Dermis blood vessel endothelial cell (primary cell): ENCODE measurements at places on chromosomes 1 and 21.

- DNase-seq, result no peak
These were observed 136.8 kb upstream of the FMN2 start for GRCh38 chr1:239954836-239955235.

- no peak for DNase-seq
These were observed 27.9 kb downstream of the GNB1 start for GRCh38 chr1:1862905-1863547.

- peak; percentile 59 for DNase-seq
These were observed 111.2 kb upstream of the NBPF11 start for GRCh38 chr1:148263128-148263905.

GRCh38 chr1:145729666-145730436, 10.6 kb downstream of the CD160 start:
- no peak for DNase-seq

GRCh38 chr1:225435957-225436392, 8.1 kb upstream of the LBR start:
- no peak for DNase-seq

- peak; percentile 82 for DNase-seq
These were observed 425.7 kb upstream of the USP24 start for GRCh38 chr1:55640708-55641473.

GRCh38 chr21:28641731-28642130, 350.9 kb downstream of the LTN1 start:
- DNase-seq, result no peak

GRCh38 chr1:40001456-40001855, 39.1 kb upstream of the CAP1 start:
- no peak for DNase-seq

GRCh38 chr21:33273044-33273443, 6.9 kb downstream of the IL10RB start:
- peak; percentile 54 for DNase-seq

GRCh38 chr1:244945109-244945671, 80.8 kb upstream of the HNRNPU start:
- no peak for DNase-seq

GRCh38 chr1:63969441-63969901, 195.7 kb downstream of the ROR1 start:
- no peak for DNase-seq

- no peak for DNase-seq
These were observed 62.2 kb downstream of the ELK4 start for GRCh38 chr1:205569411-205570172.

- no peak for DNase-seq
These were observed 26.5 kb downstream of the GNAT2 start for GRCh38 chr1:109592916-109593315.

DNA sequence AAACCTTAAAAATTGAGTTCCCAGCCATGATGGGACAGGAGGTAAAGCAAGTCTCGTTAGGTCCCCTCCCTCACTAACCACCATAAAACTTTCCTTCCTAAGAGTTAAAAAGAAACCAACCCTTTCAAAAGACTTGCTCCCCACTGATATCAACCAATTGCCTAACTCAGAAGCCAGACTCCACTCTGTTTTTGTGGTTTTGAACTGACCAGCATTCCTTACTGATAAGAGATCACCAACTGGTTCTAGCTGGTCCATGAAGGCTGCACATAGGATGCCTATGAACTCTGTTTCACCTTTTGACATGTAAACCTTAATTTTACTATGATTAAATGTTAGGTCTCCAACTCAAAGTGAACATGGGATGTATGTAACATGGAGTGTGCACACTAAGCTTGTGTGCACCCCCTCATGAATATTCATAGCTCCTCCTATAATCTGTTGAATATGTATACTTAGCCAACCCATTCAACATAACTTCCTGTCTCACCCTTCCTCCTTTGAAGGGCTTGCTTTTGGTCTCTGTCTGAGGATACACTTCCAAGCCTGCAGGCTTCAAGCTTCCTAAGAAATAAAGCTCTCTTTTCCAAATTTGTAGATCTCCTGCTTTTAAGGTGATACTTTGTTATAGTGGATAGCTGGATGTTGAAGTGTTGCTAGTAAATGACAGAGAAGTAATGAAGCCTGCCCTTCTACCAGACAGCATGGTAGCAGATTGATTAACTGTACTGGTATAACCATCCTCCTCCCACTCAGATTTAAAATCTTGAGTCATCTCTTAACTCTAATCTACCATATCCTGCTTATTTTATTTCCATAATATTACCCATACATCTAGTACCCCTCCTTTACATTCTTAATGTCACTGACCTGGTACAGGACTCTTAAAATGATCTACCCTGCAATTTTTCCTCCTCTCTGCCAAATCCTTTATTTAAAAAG, 95.6 kb downstream of the ZNF644 start:
- no peak for DNase-seq

DNA sequence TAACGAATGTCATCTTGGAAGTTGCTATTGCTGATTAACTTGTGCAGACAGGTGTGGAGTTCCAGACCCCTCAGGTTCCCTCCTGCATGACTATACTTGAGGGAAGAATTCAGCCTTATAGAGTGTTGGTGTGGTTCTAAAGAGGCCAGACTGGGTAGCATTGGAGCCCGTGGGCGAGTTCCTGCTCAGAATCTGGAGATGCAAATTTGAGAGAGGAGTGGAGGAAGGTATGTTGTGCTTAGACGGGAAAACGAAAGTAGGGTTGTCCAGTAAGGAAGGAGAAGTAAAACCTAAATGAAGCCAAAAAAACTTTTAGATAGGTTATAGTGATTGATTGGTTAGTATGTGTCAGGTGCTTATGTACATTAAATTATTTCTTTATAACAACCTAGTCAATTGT, 79.2 kb downstream of the ZNF326 start:
- DNase-seq, result no peak

GRCh38 chr21:44425895-44426662, 29.2 kb upstream of the LRRC3 start:
- no peak for DNase-seq

DNA sequence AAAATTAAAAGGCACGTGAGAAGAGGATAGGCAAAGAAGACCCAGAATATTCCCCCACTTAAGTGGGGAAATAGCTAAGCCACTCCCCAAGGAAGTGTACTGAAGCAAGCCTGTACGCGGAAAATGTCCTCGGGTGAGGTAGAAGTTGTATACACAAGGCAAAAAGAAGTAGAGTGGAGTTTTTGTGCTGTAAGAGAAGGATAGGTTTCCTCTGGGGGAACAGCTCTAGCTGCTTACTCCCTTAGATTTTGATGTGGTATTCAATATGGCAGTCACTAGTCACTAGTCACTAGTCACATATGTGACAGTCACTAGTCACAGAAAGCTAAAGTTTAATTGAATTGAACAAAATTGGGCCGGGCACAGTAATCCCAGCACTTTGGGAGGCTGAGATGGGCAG, 7.6 kb downstream of the TXNIP start:
- DNase-seq, result no peak

DNA sequence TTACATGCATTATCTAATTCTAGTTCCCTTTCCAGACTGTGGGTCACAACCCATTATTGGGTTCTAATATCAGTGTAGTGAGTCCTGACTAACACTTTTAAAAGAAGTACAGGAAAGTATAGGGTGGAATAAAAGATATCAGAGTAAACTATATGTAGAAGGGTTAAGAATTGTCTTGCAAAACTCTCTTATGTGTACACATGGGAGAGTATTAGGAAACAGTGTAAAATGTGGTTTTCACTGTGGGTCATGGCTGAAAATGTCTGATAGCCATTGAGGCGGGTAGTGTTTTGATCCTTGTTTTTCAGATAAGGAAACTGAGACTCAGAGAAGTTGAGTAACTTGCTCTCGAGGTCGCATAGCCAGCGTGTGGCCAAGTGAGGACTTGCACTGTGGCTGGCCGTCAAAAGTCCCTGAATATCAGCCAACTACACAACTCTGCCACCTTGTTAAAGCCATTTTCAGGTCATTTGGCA, 18.5 kb upstream of the MTARC1 start:
- no peak for DNase-seq

- peak; percentile 99 for DNase-seq
These were observed 27.5 kb upstream of the ROR1 start for GRCh38 chr1:63746129-63746864.

DNA sequence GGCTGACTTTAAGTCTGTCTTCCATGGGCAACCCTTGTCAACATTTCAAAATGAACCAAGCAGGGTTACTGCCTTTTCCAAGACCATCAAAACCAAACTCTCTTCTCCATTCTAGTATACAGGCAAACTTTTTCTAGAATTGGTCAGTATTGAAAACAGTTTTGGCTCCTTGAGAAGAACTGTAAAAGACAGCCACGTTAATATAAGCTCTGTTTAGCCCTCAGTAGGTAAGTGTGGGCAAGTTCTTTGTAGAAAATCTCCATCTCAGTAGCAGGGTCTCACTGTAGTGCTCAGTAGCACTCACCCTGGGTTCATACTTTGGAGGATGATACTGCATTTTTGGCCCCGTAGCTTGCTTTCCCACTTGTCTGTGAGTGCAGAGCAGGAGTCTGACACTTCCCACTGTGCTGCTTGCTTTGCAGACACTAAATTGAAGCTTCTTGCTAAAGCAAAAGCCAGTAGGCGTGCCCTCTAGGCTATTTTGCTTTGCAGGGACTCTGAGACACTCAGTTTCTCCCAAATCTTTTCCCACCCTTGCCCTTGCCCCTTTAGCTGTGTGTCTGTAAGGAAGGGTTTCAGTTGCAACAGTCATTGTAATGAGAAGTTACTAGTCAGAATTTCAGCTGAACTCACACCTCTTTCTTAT, 34.3 kb upstream of the CACYBP start:
- no peak for DNase-seq

- peak; percentile 3 for DNase-seq
These were observed at the start of gene CFH for GRCh38 chr1:196651637-196652215. Gene CFH (plus strand): TSS chr1:196652043. CDS start chr1:196652118, 75 bp downstream.

- peak; percentile 50 for DNase-seq
These were observed 33.9 kb downstream of the WDR4 start for GRCh38 chr21:42845296-42845965.

DNA sequence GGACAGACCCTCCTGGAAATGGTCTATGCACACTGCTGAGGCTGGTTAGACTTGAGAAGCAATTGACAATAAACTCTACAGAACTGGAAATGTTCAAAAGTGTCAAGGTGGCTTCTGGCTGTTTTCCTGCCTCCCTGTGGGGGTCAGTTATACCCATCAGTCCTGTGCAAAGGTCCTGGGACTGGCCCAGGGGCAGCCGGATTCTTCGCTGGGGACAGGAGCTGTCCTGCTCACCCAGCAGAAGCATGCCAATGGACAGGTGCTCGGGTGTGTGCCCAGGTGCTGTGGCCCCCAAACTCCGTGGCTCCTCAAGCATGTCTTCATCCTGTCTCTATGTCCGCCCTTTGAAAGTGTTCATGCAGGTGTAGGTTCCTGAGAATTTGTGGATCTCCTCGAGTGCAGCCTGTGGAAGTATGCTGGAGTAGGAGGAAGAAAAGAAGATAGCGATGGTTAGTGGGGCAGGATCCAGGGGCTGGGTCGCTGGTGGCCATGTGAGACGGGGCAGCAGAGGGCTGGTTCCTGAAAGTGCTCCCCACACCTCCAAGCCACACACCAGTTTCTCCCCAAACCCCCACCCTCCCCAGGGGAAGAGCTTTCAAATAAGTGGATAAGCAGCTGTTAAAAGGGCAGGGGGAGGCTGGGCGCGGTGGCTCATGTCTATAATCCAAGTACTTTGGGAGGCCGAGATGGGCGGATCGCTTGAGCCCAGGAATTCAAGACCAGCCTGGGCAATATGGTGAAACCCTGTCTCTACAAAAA, 49.8 kb downstream of the DHRS3 start:
- no peak for DNase-seq

DNA sequence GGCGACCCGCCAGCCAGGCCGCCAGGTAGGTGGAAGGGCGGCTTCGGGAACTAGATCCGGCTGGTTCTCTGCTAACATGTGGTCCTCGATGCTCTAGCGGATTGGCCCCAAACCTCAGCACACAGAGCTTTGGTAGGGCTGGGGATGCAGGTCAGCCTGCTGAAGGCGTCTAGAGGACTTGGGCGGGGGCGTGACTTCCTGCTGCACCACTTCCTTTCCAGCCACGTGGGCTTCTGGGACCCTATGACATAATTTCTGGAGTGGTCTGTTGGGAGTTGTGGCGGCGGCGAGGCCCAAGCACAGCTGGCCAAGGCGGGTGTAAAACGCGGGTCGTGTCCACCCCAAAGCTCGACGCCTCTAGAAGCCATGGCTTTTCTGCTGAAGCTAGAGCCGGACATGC, 124.5 kb downstream of the ATF6 start:
- DNase-seq, result no peak

GRCh38 chr1:200530623-200531261, 89.8 kb downstream of the KIF14 start:
- DNase-seq, result no peak

GRCh38 chr1:169105087-169105433, 1.4 kb upstream of the ATP1B1 start:
- no peak for DNase-seq

DNA sequence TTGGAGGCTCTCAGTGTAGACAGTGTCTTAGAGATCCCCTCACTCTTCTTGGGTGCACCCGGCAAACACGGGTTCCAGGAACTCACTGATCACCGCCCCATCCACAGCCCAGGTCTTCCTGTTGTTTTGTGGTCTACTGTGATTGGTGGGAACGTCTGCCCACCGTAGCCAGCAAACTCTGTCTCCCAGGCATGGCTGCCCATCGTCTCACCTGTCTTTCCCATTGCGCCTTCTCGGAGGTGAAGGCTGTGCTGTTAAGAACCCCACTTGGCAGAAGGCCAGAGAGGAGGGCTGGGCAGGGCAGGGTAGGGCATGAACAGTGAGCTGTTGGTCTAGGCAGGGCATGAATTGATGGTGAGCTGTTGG, 14.1 kb upstream of the KCNA2 start:
- no peak for DNase-seq

DNA sequence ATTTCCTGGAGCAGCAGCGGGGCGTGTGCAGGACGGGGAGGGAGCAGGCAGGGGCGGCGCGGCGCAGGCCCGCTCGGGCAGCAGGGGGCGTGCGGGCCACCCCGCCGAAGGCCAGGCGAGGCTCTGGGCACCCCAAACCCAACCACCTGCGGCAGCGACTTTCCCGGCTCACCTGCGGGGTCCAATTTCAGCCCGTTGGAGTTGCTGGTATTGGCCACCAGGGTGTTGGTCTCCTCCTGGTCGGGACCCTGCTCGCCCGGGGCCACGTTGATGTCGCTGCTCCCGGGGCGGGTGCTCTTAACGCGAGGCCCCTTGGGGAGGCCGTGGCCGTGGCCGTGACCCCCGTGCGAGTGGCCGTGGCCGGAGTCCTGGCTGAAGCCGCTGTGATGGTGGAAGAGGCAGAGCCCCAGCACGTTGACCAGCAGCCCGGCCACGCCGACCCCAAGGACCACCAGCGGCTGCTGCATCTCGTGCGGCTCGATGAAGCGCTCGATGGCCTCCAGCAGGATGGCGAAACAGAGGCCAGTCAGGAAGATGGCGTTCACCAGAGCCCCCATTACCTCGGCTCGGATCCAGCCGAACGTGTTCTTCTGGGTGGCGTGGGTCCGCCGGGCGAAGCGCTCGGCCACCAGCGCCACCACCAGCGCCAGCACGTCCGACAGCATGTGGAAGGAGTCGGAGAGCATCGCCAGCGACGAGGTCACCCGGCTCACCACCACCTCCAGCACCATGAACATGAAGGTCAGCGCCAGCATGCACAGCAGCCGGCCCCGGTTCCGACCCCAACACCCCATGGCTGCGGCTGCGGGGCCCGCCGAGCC, 932 bp downstream of the SLC30A1 start:
- peak; percentile 80 for DNase-seq

- no peak for DNase-seq
These were observed 127.3 kb downstream of the HLCS start for GRCh38 chr21:36839123-36839522.
